ENCODE measurements at places on chromosomes 7 and 10.

- DNase-seq = no peak
Measured at GRCh38 chr7:142964502-142965246, 2.5 kb upstream of the KEL start.

DNA sequence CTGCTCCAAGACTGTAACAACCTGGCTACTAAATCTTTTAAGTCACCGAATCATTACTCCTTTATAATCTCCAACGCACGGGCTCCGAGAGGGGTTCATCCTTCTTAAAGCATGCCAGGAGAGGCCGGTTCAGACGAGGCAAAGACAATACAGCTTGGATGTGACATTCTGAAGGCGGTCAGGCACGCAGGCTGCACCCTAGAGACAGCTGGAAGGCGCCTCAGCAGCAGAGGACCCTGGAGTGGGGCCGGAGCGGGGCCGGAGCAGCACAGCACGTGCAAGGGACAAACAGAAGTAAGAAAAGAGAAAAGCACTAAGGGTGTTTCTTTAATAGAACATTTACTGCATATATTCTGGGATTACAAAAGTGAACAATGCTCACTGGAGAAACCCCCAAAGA, 97.8 kb upstream of the PPP2R2D start:
- no peak for DNase-seq

- no peak for DNase-seq
Measured at GRCh38 chr10:110735620-110736027, 91.5 kb downstream of the RBM20 start.

GRCh38 chr7:67423065-67423464, 426.4 kb downstream of the TYW1 start:
- no peak for DNase-seq

GRCh38 chr7:112101201-112101846, 104.9 kb downstream of the DOCK4 start:
- DNase-seq = no peak

- DNase-seq = no peak
Measured at GRCh38 chr7:44050121-44050914, 5.8 kb downstream of the DBNL start.

DNA sequence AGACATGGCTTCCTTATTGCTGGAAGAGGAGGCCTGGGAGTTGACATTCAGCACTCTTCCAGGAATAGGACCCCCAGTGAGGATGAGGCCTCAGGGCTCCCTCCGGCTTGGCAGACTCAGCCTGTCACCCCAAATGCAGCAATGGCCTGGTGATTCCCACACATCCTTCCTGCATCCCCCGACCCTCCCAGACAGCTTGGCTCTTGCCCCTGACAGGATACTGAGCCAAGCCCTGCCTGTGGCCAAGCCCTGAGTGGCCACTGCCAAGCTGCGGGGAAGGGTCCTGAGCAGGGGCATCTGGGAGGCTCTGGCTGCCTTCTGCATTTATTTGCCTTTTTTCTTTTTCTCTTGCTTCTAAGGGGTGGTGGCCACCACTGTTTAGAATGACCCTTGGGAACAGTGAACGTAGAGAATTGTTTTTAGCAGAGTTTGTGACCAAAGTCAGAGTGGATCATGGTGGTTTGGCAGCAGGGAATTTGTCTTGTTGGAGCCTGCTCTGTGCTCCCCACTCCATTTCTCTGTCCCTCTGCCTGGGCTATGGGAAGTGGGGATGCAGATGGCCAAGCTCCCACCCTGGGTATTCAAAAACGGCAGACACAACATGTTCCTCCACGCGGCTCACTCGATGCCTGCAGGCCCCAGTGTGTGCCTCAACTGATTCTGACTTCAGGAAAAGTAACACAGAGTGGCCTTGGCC, 4.3 kb downstream of the PGAM2 start:
- no peak for DNase-seq

GRCh38 chr10:24360282-24361127, 151.6 kb downstream of the KIAA1217 start:
- DNase-seq = peak; percentile 72

- DNase-seq = no peak
Measured at GRCh38 chr7:91405092-91405788, 141.0 kb downstream of the FZD1 start.

GRCh38 chr10:13686331-13686752, 99.6 kb downstream of the PRPF18 start:
- no peak for DNase-seq

GRCh38 chr10:80734589-80734988, 196.9 kb downstream of the SH2D4B start:
- no peak for DNase-seq

- DNase-seq = no peak
Measured at GRCh38 chr7:149882248-149883047, 8.7 kb downstream of the ATP6V0E2 start.

DNA sequence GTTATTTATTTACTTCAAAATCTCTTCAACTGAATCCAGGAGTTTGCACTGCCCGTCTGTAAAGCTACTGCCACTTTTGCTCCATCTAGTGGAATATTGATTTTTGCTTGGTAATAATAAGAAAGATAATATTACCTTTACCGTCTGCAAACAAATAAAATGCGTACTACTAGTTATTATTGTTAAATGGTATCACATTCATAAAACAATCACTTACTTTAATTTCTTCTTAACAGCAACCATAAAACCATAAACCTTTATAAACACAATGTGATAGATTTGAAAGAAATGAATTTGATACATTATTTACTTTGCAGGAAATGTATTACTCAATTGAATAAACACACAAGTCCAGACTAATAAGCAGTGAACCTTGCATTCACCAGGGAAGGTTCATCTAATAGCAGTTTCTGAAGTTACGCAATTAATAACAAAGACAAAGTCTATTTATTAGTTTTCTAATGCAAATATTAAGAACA, 6.4 kb downstream of the AGMO start:
- no peak for DNase-seq
